ENCODE measurements at places on chromosomes 13 and 19.

- no peak for DNase-seq
These were observed 312.5 kb upstream of the OBI1 start for GRCh38 chr13:78971355-78972025.

GRCh38 chr19:44722131-44723121 is 23.5 kb downstream of the CEACAM16 start:
- DNase-seq, result no peak

- no peak for DNase-seq
These were observed 30.0 kb upstream of the NCCRP1 start for GRCh38 chr19:39166571-39167391.

GRCh38 chr13:79905018-79905417 is 424.1 kb downstream of the NDFIP2 start:
- DNase-seq, result no peak

GRCh38 chr13:22915442-22916082 is 265.2 kb upstream of the SGCG start:
- DNase-seq, result no peak

DNA sequence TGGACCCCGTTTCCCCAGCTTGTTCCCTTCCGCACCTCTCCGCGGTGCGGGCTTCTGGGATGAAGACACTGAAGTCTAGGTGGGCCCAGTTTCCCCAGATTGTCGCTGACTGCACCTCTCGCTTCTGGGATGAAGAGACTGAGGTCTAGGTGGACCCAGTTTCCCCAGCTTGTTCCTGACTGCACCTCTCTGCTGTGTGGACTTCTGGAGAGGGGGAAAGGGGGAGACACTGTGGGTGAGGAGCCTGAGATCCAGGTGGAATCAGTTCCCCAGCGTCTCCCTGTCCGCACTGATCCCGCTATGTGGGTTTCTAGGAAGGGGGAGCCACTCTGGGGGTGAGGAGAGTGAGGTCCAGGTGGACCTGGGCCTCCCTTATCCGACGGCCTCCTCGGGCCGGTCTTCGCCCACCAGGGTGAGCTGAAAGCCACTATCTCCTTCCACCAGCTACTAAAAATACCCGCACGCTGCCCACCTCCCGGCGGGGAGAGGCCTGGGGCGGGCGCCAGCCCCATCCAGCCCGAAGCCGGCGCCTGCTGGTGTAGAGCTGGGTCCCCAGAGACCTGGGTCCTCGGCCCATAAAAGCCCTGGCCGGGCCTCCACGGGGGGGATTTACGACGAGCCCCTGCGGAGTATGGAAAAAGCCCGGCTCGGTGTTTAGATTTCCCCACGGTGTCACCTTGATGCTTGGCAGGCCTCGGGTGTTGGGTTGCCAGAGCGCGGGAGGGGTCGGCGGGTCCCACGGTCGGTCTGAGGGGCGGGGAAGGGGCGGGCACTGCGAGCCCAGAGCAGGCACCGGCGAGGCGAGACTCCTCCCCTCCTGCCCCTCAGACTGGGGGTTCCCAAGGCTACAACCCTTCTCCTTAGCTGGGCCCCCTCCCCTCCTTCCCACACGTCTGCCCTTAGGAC is 10.6 kb downstream of the FUT6 start:
- DNase-seq, result no peak

DNA sequence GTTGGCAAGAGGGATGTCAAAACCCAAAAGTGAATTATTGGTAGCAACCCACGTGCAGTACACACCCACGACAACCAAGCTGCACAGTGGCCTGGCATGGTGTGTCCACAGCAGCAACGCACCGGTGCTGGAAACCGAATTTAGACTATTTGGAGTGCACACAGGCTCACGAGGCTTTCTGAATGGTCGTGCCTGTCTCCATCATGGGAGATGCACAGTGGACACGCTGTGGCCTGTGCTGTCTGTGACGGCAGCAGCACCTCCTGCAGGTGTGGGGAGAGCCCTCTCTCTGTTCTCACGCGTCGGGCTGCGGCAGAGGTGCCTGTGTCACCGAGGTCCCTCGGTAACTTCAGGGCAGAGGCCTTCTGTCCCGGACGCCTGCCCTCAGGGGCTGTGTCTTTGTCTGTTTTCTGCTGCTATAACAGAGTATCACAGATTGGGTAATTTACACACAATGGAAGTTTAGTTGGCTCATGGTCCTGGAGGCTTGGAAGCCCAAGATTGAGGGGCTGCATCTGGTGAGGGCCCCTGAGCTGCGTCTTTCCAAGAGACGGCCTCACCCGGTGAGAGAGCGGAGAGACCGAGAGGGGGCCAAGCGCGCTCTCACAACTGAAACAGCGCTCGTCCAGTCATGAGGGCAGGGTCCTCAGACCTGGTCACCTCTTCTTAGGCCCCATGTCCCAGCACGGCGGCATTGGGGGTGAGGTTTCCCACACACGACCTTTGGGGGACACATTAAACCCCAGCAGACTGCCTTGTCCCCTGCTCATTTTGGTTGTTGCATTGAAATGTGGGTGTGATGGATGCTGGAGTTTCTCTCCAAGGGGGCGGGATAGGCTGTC is 9.1 kb upstream of the MCF2L start:
- no peak for DNase-seq

DNA sequence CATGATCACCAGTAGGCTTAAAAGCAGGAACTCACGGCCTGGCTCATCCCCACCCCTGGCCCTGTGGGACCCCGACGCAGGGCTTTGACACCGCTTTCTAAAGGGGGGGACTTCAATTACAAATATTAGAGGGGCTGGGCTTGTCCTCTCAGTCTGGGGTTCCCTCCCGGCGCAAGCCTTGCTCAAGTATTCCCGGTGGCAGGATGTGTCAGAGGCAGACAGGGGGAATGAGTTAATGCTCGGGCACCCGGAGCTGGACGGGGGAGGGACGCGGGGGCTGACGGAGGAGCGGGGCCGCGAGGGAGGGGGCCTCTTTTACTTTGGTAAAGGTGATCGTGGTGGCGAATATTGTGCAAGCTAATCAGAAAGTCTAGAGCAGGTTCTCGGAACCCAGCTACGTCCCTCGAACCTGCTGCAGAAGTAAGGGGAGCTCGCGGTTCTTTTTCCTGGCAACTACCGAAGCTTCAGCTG is 1.1 kb downstream of the FGF14 start:
- no peak for DNase-seq

DNA sequence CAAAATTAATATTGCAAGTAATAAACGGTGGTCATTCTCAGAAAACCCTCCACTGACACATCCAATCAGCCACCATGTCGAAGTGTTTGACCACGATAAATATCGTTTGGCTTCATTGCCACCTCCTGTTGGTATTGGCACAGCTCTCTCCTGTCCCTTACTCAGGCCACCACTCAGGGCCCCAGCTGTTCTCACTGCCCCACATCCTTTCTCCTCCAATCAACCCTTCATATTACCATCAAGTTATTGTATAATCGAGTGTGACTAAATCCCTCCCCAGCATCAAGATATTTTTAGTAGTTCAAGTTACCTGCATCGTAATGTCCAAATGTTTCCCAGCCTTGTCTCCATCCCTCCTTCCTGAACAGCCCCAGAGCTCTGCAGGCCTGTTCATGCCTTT is 50.4 kb downstream of the SACS start:
- DNase-seq, result no peak

GRCh38 chr13:40582531-40582930 is 83.9 kb downstream of the FOXO1 start:
- no peak for DNase-seq

DNA sequence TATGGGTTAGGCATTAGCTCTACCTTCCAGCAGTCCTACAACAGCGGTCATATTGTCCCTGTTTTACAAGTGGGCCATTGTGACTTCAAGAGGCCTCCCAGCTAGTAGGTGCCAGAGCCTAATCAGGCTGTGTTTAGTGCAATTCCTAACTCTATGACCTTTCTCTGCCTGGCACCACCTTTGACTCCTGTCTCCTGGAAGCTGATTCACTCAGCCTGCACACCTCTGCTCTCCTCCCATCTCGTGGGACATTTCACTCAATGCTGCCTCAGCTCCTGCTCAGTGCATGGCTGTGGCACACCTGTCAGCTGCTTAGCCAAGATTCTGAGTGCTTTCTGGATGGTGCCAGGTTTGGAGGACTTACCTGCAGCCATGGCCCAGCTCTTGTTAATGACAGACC is 9.5 kb upstream of the GJB6 start:
- DNase-seq, result no peak

GRCh38 chr13:27923794-27924528 is 4.2 kb downstream of the PDX1 start:
- no peak for DNase-seq

- DNase-seq, result no peak
These were observed 58.7 kb downstream of the DHRS12 start for GRCh38 chr13:51745243-51745642.

DNA sequence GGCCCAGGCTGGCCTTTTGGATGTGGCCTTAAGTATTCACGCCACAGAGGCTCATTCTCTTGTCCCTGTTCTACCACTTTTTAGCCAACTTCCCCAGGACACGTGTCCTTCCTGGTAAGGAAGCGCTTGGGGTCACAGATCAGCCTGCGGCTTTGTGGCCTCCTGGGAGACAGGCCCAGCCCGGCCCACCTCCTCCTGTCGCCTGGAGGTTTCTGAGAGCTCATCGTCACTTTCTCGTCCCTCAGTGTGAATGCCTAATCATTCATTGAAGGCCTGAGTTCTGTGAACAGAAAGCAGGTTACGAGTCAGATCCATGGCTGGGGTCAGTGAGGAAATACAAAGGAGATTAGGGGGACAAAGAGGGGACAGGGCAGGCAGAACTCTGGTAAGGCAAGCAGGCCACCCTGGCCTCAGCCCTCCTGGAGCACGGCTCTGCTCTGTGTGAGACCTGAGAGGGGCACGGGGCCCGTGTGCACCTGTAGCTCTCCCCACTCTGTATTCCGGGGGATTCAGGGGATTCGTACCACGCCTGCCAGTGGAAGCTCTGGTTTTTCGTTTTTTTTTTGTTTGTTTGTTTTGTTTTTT is 38.6 kb upstream of the TSHZ3 start:
- DNase-seq, result no peak

DNA sequence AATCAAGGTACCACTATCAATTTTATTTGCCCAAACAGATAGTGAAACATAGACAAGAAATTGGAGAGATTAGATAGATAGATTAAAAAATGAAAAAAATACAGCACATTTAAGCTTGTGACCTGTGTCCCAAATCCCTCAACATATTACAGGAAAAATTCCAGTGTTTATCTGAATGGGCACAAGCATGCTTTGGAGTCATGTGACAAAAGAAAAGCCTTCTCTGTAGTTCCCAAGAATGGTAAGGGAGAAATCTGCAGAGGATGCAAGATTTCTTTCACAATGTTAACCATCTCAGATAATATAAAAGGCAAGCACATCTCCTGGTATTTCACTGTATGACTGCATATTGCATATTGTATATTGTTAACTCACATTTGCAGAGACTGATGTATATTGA is 168.0 kb downstream of the PCDH9 start:
- DNase-seq, result no peak

DNA sequence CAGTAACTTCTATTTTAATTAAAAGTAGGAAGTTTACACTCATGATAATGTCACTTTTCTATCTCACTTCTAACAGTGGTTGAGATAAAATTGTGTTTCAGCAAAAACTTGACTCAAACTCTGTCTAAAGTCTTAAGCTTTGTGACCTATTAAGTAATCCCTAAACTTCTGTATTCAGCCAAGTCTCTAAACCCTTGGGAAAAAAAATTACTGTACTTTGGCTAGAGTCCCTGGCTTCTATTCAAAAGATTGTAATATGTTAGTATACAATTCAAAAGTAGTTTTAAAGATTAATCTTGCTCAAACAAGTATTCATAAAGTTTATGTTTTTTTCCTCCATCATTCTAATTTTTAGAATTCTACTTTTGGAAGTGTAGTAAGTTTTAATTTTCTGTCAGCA is 1248.8 kb downstream of the UQCRFS1 start:
- DNase-seq, result no peak

GRCh38 chr13:20349564-20350381 is 117.7 kb upstream of the GJB6 start:
- no peak for DNase-seq

GRCh38 chr13:95073747-95074311 is 227.4 kb downstream of the ABCC4 start:
- DNase-seq, result no peak

DNA sequence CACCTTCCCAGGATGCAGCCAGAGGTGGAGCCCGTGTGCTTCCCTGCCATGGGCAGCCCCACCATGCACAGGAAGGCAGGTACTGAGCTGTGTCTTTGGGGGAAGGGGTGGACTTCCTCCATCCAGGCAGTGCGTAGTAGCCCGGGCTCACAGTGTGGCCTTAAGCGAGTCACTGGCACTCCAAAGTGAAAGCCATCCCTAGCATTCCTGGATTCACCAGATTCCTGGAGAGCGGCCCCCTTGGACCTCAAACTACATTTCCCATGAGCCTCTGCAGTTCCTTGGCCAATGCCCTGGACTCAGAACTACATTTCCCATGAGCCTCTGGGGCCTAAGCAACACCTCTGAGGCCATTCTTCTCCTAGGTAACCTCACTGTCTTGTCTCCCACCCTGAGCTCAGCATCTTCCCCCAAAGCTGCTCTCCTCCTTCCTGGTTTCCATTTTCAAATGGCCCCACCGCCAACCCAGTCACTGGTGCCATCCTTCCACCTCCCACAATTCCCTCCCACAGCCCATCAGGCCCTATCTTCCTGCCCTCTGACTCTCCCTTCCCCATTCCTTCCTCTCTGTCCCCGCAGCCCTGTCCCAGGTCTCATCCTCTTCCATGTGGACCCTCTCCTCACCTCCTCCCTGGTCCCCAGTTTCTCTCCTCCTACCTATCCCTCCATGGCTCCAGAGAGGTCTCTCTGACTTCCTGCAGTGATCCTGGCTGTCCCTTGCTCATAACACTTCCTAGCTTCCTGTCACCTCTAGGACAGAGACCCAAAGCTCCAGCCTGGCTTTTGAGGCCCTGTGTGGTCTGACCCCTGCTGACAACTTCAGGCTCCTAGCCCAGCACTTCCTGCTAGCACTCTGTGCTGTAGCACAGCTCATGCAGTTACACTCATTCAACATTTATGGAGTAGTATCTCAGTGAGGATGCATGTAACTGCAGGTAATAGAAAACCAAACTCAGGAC is at the start of gene C19orf81:
TSS of gene C19orf81 (plus strand) at position 13 of the 959 bp plus-strand sequence. CDS start at position 13, 0 bp downstream.
- no peak for DNase-seq

GRCh38 chr19:7515110-7515644 is 726 bp upstream of the ZNF358 start:
- DNase-seq, result no peak

- DNase-seq, result no peak
These were observed 157.5 kb downstream of the DLEU7 start for GRCh38 chr13:50685956-50686355.

DNA sequence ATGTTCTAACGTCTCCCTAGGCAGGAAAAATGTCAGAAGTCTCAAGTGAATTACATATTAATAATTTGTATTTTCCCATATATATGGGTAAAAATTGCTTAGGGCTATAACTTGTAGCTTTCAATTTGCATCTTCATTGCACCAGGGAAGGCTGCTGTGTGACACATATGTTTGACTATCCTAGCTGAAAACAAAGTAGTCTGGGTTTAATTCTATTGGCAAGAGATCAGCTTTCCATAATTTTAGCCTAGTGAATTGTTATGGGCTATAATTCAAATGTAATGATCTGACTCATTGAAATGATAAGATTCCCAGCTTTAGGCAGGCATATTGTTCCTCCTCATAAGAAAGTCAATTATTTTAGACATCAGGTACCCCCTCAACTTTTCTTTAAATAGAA is 553.1 kb downstream of the DCT start:
- DNase-seq, result no peak
